ENCODE measurements at places on chromosomes 1 and 21. TPM values are rescaled to one million over a fixed set of nuclear protein-coding genes. Genes with fewer than 3 reads are reported as not detected.

The C1orf87 gene
- not detected for total RNA-seq

The TRIM17 gene
- total RNA-seq = 2.0 TPM

The GNAT2 gene
- not detected for total RNA-seq

The JAM2 gene
- total RNA-seq = not detected

DNA sequence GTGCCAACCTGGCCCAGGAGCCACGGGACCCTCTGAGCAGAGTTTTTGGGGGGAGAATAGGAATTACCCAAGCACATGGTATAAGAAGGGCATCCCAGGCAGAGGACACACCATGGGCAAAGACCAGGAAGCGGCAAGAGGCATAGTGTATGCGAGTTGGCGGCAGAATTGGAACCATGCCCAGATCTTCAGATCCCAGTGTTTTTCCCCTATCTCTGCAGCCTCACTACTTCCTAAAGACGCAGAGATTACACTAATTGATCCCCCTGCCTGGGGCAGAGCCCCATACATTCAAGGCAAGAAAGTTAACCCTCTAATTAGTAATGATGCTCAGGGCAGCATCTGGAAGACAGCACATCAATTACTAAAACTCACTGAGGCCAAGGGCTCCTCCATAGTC lies 48.2 kb downstream of the SYT2 start:
- no peaks in the 10 kb centered on the region for H3K36me3 ChIP-seq
- H3K4me3 ChIP-seq = no peak overlapping the region
- H3K27me3 ChIP-seq = peaks cover 63% of the 10 kb centered on the region
- DNase-seq = no peak
- no peak overlapping the region for H3K27ac ChIP-seq

- DNase-seq = no peak
- peaks cover 3% of the 10 kb centered on the region for H3K4me1 ChIP-seq
- no peaks in the 10 kb centered on the region for H3K36me3 ChIP-seq
- H3K4me3 ChIP-seq = no peak overlapping the region
Measured at GRCh38 chr1:228281631-228282328, 73.9 kb downstream of the OBSCN start.

- no peak within 1 kb of the TSS for H3K27ac ChIP-seq
- no peaks in the 10 kb centered on the region for H3K4me1 ChIP-seq
- H3K4me3 ChIP-seq = no peak within 1 kb of the TSS
Measured at GRCh38 chr21:30620522-30620921, at the start of gene KRTAP20-4. TSS of gene KRTAP20-4 (plus strand) at chr21:30620627.

- H3K27ac ChIP-seq = no peak overlapping the region
- no peaks in the 10 kb centered on the region for H3K36me3 ChIP-seq
- H3K4me3 ChIP-seq = no peak overlapping the region
- DNase-seq = no peak
Measured at GRCh38 chr1:224504297-224505041, 69.9 kb upstream of the WDR26 start.

Measured in T-helper 17 cell (primary cell).